ENCODE measurements at places on chromosomes 5 and 9.

- DNase-seq: no peak
Measured at GRCh38 chr5:140220032-140220697, 45.2 kb downstream of the CYSTM1 start.

GRCh38 chr9:121770415-121771273 is 119.2 kb downstream of the DAB2IP start:
- no peak for DNase-seq

DNA sequence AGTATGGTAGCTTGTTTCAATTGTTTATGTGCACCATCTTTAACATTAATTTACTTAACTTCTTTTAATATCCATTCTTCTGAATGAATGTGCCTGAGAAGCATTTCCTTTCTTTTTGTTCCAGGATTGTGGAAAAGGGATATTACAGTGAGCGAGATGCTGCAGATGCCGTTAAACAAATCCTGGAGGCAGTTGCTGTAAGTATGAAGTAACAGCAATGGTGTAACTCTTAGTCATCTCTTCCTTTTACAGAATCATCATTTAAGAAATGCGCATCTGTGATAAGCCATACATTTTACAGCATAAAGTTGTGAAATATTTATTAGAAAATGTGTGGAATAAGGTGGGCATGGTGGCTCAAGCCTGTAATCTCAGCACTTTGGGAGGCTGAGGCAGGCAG is 117.7 kb downstream of the STARD4 start:
- DNase-seq: no peak

- DNase-seq: no peak
Measured at GRCh38 chr9:99513441-99514112, 291.5 kb downstream of the SEC61B start.

Data from activated T-helper 1 cell treated with Interleukin-2 at 50 U/mL for 16 hours (primary cell).